PC-3 (cell line): ENCODE measurements at places on chromosomes 5 and 9.

GRCh38 chr5:111453295-111453694 is 59.0 kb downstream of the STARD4 start:
- no peak for DNase-seq

GRCh38 chr5:96871686-96872085 is 4.6 kb upstream of the ERAP2 start:
- no peak for DNase-seq

DNA sequence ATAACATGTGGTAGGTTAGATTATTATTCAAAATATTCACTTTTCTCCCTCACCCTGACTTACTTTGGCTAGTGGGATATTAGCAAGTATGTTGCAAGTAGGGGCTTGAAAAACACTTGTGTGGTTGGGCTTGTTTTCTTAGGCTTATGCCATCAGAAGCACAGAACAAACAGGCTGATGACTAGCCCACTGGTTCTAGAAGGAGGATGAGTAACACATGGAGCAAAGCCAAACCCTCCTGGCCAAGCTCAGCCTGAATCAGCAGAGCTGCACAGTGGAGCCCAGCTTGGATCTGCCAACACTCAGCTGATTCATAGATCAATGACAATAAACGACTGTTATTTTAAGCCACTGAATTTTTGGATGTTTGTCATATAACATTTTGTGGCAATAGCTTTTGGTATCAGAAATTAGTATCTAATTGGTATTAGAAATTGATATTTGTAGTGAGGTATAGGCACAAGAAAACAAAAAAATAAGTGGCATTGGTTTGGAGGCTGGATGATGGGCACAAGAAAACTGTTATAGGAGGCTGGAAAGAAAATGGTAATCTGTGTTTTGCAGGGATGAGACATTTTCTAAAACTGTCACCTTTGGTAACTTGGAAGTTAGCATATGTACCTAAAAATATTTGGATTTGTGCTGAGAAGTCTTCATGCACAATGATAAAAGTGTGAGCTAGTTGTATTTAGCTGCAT is 46.1 kb upstream of the ZBED3 start:
- DNase-seq, result peak; percentile 97

DNA sequence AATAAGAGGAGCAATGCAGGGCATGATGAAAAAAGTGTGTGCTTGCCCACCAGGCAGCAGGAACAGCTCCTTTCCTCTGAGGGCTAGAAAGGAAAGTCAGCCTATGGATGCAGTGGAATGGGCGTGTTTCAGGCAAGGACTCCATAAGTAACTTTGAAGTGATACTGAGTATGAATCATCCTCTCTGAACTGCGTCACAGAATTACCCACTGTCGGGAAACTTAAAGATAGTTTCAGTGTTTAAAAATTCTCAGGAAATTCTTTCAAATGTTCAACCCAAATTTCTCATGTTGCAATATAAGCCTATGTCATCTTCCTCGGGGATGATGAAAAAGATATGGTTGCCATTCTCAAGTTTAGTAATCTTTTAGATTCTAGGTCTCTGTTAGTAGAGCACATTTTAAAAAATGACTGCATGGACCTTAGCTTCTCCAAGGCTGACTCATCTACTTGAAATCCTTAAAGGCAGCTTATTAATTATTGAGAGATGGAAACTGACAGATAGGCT is 27.7 kb downstream of the PTCD2 start:
- peak; percentile 67 for DNase-seq

- DNase-seq, result no peak
These were observed 105.8 kb downstream of the LIFR start for GRCh38 chr5:38450627-38451026.

DNA sequence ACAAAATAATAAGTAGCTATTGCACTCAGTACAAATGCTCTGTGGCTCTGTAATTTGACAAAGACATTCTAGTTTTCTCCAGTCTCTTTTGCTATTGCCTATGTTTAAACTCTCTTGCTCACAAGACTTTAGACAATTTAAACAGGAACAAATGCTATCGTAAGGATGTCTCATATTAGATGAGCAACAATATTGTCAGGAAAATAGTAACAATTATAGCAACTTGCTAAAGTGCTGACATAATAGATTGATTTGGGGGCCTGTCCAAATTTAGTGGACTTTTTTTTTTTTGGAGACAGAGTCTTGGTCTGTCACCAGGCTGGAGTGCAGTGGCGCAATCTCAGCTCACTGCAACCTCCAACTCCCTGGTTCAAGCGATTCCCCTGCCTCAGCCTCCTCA is 11.8 kb downstream of the KIF2A start:
- DNase-seq, result no peak

DNA sequence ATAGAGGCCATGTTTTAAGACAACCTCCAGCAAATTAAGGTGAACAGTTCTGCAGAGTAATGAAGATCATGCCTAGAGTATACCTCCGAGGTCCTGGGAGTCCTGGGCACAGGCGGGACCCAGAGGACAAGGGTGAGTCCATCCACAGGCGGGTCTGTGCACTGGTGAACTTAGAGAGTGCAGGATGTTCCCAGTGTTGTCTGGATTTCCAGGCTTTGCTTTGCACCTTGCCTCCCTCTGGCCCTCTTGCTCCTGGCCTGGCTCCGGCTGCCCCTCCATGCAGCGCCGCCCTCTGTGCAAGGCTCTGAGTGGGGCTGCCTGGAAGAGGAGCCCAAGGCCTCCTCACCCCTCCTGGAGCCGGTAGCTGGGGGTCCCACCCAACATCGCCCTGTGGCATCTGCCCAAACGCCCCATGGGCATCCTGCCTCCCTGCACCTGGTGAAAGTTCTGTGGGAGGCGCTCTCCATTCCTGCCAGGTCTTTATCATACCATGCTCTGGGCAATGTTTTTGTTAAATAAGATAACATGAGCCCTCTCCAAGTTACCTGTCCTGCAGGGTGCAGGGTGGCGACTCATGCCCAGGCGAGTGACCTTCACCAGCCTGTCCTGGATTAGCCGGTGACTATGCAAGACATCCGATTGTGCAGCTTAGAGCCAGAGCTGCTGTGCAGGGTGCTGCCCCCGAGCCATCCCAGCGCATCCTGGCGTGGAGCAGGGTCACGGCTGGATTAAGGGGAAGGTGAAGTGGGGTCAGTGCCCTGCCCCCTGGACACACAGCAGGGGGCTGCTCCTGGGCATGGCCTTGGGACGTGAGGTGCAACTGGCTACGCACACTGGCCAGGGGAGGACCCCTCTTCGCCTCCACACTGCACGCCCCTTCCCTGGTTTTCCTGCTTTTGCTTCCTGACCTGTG is 41.3 kb upstream of the LPCAT1 start:
- DNase-seq, result peak; percentile 48

- peak; percentile 52 for DNase-seq
These were observed 232.1 kb upstream of the PIK3R1 start for GRCh38 chr5:67983251-67984110.

GRCh38 chr9:114769624-114770023 is 36.2 kb downstream of the TNFSF15 start:
- peak; percentile 11 for DNase-seq

- peak; percentile 53 for DNase-seq
These were observed 41.6 kb upstream of the TMEM215 start for GRCh38 chr9:32741706-32742105.

- no peak for DNase-seq
These were observed 324.0 kb downstream of the PARP8 start for GRCh38 chr5:50990296-50990924.

GRCh38 chr9:128414461-128414860 is 6.2 kb upstream of the CERCAM start:
- peak; percentile 51 for DNase-seq

GRCh38 chr9:124813501-124814163 is 36.7 kb downstream of the OLFML2A start:
- no peak for DNase-seq

DNA sequence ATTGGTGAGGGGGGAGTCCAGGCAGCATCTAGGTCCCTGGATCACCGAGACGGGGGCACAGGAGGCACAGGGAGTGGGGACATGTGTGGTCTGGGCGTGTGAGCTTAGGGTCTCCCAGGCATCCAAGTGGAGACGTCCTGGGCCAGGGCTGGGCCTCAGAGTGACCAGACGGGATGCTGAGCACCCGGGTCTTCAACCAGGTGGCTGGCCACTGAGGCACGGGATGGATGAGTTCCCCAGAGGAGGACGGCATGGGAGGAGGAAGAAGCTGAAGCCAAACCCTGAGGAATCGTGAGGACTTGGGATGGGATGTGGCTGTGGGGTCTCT is 88.0 kb downstream of the LMX1B start:
- DNase-seq, result no peak

GRCh38 chr9:79237861-79238260 is 333.9 kb upstream of the TLE4 start:
- no peak for DNase-seq

GRCh38 chr5:8695902-8696845 is 827.2 kb downstream of the MTRR start:
- DNase-seq, result no peak

- DNase-seq, result peak; percentile 83
These were observed 148.1 kb downstream of the NPR3 start for GRCh38 chr5:32859211-32859641.

- DNase-seq, result no peak
These were observed 19.1 kb upstream of the LAMC3 start for GRCh38 chr9:130989891-130990290.

GRCh38 chr5:140319833-140320232 is 16.9 kb upstream of the PFDN1 start:
- no peak for DNase-seq

GRCh38 chr5:94057217-94057616 is 315.8 kb upstream of the POU5F2 start:
- DNase-seq, result no peak

GRCh38 chr5:28430565-28431178 is 1392.3 kb upstream of the CDH9 start:
- DNase-seq, result no peak

GRCh38 chr5:5140479-5141338 is 579 bp downstream of the ADAMTS16 start:
- no peak for DNase-seq

- DNase-seq, result no peak
These were observed 441.1 kb downstream of the EBF1 start for GRCh38 chr5:158658446-158659230.

- no peak for DNase-seq
These were observed 247.4 kb downstream of the FAM114A2 start for GRCh38 chr5:153791339-153791738.

- DNase-seq, result no peak
These were observed 705 bp upstream of the SLC6A3 start for GRCh38 chr5:1445689-1446601.

DNA sequence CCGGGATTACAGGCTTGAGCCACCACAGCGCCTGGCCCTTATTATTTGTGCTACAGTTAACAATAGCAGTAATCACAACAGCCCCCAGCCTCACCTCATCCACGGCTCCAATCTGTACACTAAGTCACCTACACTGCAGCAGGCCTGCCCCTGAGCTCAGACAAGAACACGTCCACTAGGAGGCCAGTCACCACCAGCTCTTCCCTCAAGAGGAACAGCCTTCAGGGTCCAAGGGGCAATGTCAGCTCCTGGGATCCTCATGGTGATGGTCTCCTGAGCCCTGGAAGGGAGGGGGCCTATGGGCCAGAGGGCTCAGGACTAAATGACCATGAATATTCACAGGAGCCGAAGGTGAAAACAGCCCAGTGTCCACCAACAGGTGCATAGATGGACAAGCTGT is 67.7 kb downstream of the VAV2 start:
- no peak for DNase-seq

GRCh38 chr5:38423276-38424147 is 132.9 kb downstream of the LIFR start:
- DNase-seq, result no peak

DNA sequence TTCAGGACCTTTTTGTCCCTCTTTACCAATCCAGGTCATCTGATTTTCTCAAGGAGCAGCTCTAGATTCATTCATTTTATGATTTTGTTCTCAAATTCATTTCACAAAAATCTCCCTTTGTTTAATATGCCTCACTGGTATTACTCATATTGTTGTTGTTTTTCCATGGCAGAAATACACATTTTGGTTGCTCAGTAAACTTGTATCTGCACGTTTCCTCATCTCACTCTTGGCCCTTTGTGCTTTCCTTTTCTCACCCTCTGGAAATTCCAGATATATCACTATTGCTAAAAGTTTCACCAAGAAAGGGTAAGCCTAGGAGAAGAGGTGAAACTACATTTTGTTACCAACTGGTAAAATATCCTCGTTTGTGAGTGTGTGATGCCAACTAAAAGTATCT is 14.8 kb downstream of the ASPN start:
- DNase-seq, result no peak

DNA sequence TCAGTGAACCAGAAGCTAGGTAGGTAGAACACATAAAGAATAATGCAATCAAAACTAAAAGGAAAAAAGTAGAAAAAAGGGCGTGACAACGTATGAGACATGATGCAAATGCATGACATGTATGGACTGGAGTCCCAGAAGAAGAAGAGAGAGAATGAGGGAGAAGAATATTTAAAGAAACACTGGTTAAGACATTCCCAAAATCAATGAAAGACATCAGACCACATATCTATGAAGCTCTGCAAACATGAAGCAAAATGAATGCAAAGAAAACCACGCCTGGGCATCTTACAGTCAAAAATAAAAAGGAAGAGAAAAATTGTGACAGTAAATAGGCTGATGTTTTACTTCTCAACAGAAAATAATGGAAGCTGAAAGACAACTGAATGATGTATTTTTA is 23.8 kb upstream of the NKD2 start:
- DNase-seq, result no peak

DNA sequence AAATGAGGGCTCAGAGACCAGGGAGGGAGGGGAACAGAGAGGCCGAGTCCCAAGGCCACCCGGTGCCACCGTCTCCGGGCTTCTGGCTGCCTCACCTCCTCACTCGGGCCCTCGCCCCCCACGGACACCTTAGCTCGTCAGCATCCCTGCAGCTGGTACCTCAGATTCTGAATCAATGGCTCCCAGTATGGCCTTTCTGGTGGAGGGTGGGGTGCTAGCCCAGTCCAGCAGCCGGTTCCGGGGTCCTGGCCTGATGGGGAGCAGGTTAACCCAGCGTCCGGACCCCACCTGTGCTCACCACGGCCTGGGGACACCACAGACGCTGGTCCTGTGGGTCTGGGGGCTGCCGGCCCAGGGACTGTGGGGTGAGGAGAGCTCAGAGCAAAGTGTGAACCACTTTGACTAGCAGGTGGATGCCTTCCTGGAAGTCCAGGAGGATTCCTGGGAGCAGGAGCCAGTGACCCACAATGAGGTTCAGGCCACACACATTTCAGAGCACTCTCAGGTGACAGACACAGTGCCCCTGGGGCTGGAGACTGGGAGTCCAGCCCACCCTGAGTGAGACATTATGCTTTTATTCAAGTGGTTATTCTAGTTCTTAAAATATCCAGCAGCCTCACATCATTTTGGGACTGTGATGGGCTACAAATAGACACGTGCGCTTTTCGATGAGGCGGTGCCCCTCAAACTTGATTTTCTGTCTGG is 53.3 kb downstream of the AHRR start:
- DNase-seq, result no peak

DNA sequence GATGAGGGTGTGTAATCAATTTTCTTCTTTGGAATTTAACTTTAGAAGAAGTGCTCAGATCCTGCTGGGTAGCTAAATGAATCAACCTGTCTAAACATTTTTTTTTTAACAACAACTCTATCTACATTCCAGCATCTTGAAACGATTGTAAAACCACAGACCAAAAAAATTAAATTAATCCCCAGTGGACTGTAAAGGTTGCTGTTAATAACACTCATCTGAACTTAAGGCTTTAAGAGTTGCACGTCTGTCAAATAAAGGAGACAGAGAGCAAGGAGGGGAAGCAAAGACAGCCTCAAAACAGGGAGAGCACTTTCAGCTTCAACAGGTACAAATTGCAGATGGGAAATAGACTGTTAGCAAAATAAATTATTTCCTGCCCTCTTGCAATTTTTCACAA is 548.5 kb downstream of the DTWD2 start:
- DNase-seq, result no peak

- no peak for DNase-seq
These were observed 10.5 kb downstream of the MSX2 start for GRCh38 chr5:174734571-174735497.

GRCh38 chr5:43065387-43065947 is 25.3 kb upstream of the ANXA2R start:
- peak; percentile 39 for DNase-seq
